ENCODE measurements at places on chromosomes 4 and X. TPM values are rescaled to one million over a fixed set of nuclear protein-coding genes. Genes with fewer than 3 reads are reported as not detected.

DNA sequence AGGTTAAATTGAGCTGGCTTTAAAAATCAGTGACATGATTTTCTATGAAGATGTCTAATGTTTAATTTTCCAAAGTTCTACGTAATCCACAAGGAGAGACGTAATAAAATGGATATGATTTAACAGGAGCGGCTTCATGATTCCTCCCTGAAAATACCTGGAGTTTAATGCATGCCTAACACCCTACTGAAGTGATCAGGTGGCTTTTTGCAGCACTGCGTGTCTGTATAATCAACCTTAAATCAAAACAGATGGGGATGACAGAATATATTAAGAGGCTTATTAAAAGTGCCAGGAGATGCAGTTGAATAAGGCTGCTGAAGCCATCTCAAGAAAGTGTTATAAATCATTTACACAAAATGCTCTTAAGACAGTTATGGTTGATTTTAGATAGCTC is 112.4 kb upstream of the TLR3 start:
- H3K36me3 ChIP-seq, result no peaks in the 10 kb centered on the region
- no peak for DNase-seq
- no peaks in the 10 kb centered on the region for H3K27me3 ChIP-seq
- no peak overlapping the region for H3K4me3 ChIP-seq
- H3K27ac ChIP-seq, result no peak overlapping the region

JCHAIN gene
- 10.1 TPM for total RNA-seq

- H3K4me3 ChIP-seq, result no peak overlapping the region
- no peaks in the 10 kb centered on the region for H3K36me3 ChIP-seq
- no peaks in the 10 kb centered on the region for H3K27me3 ChIP-seq
- H3K27ac ChIP-seq, result no peak overlapping the region
- no peak for DNase-seq
- H3K4me1 ChIP-seq, result no peaks in the 10 kb centered on the region
Observed at GRCh38 chr4:55393461-55394320, 2.1 kb upstream of the TMEM165 start.

GRCh38 chr4:61431131-61431530 is 231.0 kb downstream of the ADGRL3 start:
- H3K27me3 ChIP-seq, result no peaks in the 10 kb centered on the region
- H3K4me1 ChIP-seq, result no peaks in the 10 kb centered on the region
- H3K36me3 ChIP-seq, result no peaks in the 10 kb centered on the region

DNA sequence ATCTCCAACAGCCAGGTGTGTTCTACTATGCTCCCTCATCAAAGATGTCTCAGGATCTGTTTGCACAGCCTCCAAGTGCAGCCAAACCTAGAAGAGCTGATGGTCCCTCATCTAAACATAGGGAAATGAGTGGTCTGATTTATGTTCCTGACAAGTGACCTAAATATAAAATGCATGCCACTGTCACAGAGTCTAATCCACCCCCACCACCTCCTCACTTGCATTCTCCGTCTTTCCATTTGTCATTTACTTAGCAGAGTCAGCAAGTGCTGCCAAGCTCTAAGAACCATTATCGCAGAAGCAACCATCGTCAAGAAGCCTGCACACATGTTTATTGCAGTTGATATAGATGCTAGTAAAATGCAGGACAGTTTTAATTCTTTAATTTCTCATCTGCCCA is 33.1 kb upstream of the VCX3A start:
- H3K36me3 ChIP-seq, result no peaks in the 10 kb centered on the region
- no peaks in the 10 kb centered on the region for H3K27me3 ChIP-seq
- H3K4me3 ChIP-seq, result no peak overlapping the region
- no peak for DNase-seq
- H3K27ac ChIP-seq, result no peak overlapping the region

- no peaks in the 10 kb centered on the region for H3K36me3 ChIP-seq
- DNase-seq, result no peak
- peaks cover 7% of the 10 kb centered on the region for H3K27me3 ChIP-seq
- no peak overlapping the region for H3K27ac ChIP-seq
- no peaks in the 10 kb centered on the region for H3K4me1 ChIP-seq
- H3K4me3 ChIP-seq, result no peak overlapping the region
Observed at GRCh38 chrX:16578218-16578617, 71.7 kb upstream of the S100G start.

SERPINA7 gene
- total RNA-seq, result not detected

DNA sequence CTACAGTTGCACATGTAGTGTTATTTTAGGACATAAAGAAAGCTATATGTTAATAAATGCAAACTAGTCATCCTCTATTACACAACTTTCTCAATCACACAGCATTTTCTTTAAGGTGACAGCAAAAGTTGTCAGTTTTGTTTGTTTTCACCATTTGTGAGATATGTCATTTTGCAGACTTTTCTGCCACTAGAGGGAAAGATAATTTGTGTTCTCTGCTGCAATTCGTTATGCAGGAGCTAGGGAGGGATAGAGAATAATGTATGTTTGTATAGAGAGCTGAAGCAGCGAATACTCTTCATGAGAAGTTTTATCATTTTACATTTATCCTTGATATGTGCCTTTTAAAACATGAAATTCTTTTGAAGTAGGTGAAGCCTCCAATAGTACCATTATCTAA is 670.6 kb upstream of the ATOH1 start:
- DNase-seq, result no peak
- H3K4me1 ChIP-seq, result no peaks in the 10 kb centered on the region
- no peak overlapping the region for H3K27ac ChIP-seq

All from breast epithelium (tissue), 4 donors.